ENCODE measurements at places on chromosomes 1 and 21.
A peak's percentile ranks its signal among the peaks of the same experiment; 100 is the strongest.

- no peak for DNase-seq
Measured at GRCh38 chr21:45093035-45093532, 18.7 kb downstream of the ADARB1 start.

- no peak for DNase-seq
Measured at GRCh38 chr1:196193896-196194559, 414.2 kb downstream of the KCNT2 start.

DNA sequence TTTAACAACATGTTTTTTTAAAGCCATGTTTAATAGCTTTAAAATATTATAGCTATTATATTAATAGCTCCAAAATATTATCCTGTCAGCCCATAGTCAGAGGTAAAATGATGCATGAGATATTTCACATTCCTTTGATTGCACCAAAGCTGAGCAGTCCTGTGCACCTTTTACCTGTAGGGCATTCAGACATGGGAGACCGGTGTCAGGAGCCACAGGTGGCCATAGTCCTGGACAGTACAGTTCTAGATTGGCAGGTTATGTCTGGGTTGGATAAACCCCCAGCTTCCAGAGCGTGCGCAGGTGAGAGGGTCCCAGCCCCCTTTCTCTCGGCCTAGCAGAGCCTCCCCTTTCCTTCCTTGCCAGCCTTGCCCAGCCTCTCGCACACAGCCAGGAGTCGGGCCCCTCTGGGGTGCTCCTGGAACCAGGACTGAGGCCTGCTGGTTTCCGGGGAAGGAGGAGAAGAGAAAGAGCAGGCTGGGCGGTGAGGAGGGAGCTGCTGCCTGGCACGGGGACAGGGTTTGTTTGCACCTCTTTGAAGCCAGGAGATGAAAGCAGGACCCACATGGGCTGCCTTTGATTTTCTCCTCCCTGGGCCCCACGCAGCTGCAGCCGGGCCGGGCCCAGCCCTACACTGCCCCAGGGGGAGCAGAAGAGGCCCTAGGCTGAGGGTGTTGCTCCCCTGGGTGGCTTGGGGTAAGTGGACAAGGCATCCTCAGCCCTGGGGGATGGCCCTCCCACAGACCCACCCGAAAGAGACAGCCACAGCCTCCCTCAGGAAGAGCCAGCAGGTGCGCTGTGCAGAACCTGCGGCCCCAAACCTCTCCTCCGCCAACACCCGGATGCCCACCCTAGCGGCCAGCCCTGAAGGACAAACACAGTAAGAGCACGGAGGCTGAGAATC, 75.2 kb upstream of the TARDBP start:
- DNase-seq, result no peak

DNA sequence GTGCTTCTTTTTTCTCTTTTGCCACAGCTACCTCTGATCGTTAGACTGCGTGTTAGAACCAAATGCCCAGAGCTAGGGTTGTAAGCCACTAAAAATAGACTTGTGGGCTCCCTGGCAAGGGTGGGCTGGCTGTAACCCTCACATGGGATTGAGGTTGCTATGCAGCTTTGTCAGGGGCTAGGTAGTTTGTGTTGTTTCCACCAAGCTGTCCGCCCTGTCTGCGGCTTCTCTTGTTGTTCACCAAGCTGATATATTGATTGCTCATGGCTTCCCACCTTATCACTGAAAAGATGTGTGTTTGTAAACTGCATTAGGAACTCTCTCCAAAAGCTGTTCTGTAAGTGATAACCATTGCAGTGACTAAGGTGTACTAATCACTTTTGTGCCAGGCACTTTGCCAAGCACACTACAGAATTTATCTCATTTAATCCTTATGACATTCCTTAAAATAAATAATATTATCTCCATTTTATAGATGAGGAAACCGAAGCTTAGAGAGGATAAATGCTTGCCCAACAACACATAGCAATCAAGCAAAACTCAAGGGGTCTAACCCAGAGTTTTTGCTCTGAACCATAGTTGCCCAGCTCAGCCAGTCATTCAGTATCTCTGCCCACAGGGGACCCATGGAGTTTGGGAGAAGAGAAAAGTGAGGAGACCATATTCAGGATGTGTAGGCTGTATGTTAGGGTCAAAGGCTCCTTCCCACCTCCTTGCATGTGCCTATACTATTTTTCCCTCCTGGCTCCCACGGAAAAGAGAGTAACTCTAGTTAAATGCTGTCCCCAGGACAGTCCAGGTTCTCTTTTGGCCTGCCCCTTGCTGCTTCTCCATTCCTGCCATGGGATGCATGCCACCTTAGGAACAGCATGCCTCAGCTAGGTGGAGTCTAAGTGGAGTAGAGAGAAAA, 42.2 kb upstream of the TARBP1 start:
- DNase-seq, result no peak

DNA sequence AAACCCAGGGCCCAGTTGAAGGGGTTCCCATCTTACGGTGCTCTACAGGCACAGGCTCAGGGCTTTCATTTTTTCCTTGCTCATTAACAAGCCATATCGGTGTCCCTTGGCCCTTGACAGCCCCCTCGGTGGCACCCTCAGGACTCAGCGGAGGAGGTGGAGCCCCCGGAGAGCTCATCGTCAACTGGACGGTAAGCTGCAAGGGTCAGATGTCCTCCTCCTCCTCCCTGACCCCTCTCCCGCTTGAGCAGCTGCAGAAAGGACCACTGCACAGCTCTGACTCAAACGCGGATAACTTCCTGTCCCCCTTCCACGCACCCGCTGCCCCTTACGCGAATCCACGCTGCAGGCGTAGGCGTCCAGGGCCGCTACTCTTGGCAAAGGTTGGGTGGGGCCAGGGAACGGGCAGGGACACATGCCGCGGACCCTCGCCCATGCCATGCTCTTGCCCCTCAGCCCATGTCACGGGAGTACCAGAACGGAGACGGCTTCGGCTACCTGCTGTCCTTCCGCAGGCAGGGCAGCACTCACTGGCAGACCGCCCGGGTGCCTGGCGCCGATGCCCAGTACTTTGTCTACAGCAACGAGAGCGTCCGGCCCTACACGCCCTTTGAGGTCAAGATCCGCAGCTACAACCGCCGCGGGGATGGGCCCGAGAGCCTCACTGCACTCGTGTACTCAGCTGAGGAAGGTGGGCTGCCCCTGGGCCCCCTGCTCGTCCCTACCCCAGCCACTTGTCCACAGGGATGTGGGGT, 14.7 kb downstream of the TMEM81 start:
- no peak for DNase-seq

DNA sequence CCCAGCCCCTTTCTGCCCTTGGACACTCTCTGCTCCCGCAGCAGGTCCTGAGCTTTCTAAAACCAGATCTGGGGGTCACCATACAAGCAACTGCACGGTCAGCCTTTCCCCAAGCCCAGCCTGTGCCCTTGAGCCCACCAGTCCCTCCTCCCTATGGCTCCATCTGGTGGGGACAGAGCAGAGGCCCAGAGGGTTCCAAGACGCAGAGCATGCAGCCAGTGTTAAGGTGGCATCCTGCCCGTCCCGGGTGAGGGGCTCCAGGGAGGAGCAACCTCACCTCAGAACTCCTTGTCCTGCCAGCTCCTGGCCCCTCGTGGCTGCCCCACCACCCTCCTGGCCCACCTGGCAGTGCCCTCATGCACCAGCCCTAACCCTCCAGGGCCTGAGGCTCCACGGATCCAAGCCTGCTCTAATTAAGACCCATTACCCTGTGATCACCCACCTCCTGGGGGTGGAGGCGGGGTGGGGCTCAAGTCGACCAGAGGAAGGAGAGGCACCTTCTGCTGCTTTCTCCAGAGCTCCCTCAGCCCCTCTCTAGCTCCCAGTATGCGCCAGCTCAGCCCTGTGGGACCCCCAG, 8.5 kb downstream of the CHD5 start:
- peak; percentile 60 for DNase-seq

GRCh38 chr1:229007167-229007566, 263.7 kb upstream of the RAB4A start:
- DNase-seq, result no peak

DNA sequence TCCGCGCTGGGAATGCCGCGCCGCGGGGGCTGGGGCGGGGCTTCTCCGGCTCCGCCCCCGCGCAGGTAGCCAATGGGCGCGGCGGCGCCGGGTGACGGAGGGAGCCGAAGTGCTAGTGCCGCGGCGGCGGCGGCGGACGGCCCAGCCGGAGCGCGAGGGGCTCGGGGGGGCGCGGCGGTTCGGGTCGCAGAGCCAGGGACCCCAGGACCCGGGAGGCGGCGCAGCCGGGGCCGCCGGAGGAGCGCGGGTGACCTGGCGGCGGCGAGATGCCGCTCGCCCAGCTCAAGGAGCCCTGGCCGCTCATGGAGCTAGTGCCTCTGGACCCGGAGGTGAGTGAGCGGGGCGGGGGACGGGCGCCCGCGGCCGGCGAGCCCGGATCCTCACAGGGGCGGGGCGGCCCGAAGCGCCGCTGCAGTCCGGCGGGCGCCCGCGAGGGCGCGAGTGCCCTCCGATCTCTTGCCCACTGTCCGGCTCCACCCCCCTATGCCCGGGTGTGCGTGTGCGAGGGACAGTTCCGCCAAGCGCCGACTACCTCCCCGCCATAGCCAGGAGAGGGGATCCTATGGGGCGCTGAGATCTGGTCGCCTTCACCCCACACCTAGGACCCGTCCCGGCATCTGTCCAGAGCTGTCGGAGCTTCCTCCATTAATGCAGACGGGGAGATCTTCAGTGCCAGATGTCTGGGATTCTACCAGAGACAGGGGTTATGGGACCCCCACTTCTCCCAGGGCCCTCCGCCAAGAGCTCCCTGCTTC, at the start of gene RPS6KA1:
Gene RPS6KA1, plus strand, starts transcription at position 107 of the 755 bp plus-strand sequence. Its CDS starts 160 bp downstream, at position 267.
- peak; percentile 69 for DNase-seq

- DNase-seq, result peak; percentile 61
Measured at GRCh38 chr1:156750711-156751450, 594 bp downstream of the HDGF start.

DNA sequence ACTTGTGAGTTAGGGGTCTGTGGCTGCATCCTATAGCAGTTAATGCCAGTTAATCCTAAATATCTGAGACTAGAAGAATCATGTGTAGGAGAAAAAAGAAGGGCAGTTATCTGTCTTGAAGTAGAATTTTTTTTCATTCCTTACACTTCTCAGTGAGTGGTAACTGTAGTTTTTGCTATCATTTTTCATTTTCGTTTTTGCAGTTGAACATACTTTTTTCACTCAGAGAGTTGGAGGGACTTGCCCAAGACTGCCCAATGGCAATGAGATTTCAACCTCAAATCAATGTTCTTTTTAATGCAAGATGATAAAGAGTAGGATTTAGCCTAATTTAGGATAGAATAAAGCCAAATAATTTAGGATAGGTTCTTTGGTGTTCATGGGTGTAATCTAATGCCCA, 5.5 kb downstream of the PRDX6 start:
- DNase-seq, result no peak

DNA sequence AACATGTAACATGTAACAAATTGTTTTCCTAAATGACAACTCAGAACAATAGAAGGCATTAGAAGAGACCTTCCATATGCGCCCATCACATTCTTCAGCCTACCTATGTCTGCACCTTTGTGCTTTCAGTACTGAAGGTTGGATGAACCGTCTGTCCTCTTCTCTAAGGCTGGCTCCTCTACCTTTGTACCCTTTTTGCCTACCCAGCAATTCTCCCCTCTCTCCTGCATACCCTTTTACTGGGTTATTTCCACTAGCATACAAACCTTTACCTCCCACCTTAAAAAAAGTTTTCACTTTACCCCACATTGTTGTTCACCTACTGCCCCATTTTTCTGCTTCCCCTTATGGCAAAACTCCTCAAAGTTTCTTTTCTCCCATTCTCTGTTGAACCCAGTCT, 5.2 kb downstream of the PIGV start:
- no peak for DNase-seq

GRCh38 chr1:56196839-56197238, 382.5 kb downstream of the PLPP3 start:
- no peak for DNase-seq

- no peak for DNase-seq
Measured at GRCh38 chr21:25767921-25768320, 33.1 kb downstream of the GABPA start.

DNA sequence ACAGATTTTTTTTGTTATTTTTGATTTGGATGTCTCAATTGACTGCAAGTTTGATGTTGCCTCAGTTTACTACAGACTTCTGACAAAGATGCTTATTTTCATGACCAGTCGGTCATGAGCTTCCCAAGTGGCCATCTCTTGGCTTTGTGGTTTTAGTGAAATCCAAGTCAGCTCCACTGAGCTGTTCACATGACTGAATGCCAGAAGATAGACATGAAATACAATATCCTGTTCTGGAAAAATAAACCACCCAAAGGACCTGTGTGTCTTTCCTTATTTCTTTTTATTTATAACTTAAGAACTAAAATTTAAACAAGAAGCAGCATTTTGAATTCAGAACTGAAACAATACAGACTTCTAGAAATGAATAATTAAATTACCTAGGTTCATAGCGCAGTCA, 89.3 kb downstream of the HMCN1 start:
- no peak for DNase-seq

DNA sequence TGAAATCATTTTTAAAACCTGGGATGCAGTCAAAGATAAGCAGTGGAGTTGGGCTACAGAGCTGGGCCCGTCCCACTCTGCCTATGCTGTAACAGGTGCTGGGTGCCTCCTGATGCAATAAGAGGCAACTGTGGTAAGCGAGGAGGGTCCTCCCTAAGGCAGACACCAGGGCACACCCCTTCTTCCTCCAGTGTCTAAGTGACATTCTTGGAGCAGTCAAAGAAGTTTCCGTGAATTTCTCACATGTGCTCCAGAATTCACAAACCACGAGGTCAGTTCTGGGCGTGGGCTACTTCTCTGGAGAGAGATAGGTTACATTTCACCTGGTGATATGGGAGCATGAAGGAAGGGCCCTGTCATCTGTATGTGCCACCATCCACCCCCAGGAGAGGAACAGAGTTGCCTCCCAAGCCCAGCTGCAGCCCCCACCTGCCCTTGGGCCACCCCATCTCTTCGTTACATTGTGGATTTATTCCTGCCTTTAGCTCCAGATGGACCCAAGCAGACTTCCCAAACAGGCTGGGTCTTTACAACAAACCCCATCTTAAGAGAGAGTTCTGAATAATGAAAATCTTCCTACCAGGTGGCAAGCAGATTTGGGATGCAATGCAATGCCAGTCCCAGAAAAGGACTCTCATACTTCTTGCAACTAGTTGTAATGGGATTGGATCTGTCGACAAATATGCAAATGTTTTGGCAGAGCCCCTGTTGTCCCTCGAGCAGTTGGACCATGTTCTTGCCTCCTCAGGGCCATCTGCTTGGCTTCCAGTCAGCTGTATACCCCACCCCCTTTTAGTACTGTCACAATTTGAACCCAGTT, 82.5 kb upstream of the CNTN2 start:
- no peak for DNase-seq
